ENCODE measurements at places on chromosomes 2 and 18.

DNA sequence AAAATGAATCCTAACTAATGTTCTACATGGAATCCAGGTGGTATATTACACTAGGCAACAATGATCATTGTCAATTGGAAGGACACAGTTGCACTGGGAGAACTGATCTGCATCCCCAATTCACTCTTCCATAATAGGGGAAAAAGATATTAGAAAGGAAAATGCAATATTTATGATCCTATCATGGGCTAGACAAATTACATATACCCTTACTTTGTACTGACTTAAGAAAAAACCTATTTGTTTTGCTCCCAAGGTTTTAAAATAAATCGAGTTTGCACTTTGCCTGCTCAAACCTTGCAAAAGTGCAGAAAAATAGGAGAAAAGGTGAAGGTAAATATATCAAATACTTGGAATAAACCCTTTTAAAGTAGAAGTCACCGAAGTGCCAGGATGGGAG is 11.0 kb upstream of the PAX3 start:
- no peak for DNase-seq

GRCh38 chr2:164824872-164825271 is 16.8 kb downstream of the COBLL1 start:
- DNase-seq, result no peak

- no peak for DNase-seq
Observed at GRCh38 chr2:109402980-109403840, 210.6 kb downstream of the SEPTIN10 start.

DNA sequence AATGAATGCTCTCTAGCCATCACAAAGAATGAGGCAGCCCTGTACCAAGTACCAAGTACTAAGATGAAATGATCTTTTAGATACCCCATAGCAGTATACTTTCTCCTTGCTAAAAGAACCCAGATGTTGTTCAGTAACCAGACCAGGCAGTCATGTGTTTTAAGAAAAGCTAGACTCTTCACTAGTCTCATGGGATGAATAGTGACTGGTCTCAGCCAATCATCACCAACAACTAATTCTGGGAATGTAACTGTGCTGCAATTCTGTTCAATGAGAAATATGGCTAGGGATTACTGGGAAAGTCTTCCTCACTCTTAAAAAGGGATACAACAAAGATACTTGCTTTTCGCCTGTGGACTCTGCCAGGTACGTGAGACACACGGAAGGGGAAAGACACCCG is 29.5 kb downstream of the MBOAT2 start:
- DNase-seq, result no peak

DNA sequence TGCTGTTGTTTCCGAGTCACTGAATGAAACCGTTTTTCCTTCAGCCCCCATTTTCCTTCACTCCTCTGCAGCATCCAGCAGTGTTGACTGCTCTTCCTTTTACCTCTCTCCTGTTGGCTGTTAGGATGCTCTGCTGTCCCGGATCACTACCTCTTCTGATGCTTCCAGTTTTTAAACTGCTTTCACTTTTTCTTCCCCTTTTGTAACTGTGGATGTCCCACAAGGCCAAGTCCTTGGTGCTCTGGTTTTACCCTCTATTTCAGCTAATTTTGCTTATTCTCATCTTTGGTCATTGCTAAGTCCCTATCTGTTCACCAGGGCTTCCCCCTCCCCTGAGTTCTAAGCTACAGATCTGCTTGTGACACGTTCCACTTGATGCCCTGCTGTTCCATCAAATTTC is 39.4 kb upstream of the MAP4K3 start:
- no peak for DNase-seq

DNA sequence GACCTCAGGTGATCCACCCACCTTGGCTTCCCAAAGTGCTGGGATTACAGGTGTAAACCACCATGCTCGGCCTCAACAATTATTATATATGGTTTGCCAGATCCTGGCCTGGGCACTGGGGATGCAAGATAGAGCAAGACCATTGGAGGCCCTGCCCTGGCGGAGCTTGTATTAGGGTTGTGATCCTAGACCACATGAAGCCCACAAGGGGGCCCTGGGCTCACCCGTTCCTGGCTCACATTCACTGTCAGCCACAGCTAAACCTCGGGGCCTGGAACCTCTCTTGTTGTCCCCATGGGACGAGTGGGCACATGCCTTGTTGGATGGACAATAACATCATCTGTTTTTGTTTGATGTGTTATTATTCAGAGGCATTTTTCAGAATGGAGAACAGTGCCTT is 14.9 kb downstream of the HPCAL1 start:
- no peak for DNase-seq

DNA sequence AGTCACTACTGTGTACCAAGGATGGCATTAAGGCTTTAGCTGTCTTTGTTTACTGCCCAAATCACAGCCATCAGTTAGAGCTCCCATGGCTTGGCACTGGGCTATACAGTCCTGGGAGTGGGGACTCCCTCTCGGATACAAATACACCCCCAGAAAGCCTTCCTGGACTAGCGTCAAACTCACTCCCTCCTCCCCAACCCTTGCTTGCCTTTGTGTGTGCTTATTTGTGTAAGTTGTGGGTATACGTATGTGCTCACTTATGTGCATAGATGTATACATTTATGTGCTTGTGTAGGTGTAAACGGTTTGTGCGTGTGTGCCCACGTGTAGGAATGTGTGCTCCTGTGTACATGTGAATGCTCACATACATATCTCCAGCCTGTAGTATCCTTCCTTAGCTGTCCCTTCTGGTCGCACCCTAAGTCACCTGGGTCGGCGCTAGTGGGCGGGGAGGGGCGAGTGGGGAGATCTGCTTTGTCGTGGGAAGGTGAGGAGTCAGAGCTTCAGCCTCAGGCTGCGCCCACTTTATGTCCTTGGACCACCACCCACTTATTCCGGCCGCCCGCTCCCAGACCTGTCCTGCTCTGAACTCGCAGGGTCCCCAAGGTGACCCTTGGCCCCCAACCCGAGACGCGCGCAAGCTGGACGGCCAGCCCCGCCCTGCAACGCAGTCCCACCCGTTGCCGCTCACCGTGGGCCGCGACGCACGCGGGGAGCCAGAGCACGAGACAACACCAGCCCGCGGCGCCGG is 461 bp downstream of the PRADC1 start:
- no peak for DNase-seq

DNA sequence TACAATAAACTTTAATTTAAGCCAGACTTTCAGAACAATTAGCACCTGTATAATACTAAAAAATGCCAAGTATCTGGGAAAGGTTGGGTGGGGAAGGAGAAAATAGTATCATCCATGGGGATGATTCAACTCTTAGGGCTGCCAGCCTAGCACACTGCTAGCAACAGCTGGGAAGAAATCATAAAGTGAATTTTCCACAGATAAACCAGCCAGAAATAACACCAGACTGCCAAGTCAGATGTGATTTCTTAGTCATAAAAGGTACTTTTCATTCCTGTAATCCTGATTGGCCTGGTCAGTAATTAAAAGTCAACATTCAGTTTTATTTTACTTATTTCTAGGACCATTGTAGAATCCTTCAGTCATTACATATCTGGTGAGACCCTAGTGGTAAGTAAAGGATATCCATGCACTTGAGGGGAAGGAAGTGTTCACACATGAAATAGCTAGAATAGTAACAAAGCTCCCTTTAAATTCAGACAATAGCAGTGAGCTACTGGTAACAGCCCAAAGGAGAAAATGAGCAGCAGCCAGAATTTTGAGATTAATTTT is 59.4 kb downstream of the LIMS1 start:
- no peak for DNase-seq

DNA sequence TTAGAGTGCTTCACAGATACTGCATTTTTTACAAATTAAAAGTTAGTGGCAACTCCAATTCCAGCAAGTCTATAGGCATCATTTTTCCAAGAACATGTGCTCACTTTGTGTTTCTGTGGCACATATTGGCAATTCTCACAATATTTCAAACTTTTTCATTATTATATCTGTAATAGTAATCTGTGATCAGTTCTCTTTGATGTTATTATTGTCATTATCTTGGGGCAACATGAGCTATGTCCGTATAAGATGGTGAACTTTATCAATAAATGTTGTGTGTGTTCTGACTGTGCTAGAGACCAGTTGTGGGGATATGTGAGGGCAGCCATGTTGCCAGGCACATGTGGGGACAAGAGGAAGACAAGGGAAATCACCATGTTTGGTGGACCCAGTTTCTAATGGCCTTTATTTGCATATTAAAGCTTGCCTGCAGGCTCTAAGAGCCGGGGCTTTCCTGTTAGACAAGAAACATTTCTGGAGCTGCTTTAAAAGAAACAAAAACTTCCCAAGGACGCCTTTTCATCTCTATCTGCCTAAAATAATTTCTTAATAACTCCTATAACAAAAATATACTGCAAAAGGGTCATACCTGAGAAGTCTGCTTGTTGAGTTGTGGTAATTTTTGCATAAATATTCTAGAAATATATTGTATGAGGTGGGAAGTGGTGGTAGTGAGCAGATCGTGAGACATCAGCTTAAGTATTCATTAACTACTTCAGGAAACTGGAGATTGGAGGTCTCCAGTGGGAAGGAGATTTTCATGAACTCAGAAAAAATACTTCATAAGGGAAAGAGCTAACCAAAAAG is 37.2 kb downstream of the KYNU start:
- DNase-seq, result no peak

- DNase-seq, result no peak
Observed at GRCh38 chr2:12432985-12433625, 283.6 kb upstream of the TRIB2 start.

DNA sequence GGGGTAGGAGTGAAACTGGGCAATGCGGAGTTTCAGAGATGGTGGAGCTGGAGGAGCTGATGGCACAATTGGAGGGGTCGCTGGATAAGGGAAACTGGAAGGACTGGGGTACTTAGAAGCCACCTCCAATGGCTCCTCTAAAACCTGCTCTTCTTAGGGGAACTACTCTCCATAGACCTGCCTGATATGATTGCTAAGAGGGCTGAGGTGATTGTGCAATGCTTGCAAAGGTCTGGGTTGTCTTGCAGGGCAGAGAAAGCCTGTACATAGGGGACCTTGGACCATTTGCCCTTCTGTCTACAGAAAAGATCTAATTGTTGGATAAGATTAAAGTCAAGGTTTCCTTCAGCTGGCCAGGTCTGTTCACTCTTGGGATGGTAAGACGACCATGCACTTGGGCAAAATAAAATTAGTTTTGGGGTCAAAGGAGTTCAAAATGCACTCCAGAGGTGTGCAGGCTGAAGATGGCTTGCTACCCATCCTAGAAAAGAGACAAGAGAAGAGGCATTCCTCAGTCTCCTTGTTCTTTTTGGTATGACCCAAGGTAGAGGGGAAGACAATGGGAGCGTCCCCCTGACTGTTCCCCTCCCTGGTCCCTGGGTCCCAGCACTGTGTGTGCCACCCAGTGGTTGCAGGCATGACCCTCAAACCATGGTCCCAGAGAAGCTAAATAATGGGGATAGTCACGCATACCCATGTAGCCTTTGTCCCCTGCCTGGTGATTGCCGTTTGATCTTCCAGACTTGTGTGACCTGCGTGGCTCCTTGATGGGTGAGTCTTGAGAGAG is 41.1 kb downstream of the STK17B start:
- no peak for DNase-seq

GRCh38 chr18:36365836-36366775 is 68.6 kb downstream of the FHOD3 start:
- no peak for DNase-seq

Measured in vagina (tissue), 2 donors.